ENCODE measurements at places on chromosomes 5 and 9.

DNA sequence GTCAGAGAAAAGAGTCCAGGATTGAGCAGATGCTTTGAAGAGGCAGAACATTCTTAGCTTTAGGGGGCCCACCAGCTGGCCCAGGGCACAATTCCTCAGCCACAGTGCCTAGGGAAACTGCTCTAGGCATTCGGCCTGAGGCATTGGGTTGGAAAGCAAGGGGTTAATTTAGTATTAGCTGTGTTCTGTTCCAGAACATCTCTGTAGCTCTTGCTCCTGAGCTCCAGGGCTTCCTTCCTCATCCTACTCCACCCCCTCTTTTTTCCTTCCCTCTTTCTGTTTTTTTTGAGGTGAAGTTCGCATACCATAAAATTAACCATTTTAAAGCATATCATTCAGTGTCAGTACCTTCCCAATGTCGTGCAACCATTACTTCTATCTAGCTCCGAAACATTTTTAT is 74.5 kb upstream of the PANK3 start:
- no peak for DNase-seq

DNA sequence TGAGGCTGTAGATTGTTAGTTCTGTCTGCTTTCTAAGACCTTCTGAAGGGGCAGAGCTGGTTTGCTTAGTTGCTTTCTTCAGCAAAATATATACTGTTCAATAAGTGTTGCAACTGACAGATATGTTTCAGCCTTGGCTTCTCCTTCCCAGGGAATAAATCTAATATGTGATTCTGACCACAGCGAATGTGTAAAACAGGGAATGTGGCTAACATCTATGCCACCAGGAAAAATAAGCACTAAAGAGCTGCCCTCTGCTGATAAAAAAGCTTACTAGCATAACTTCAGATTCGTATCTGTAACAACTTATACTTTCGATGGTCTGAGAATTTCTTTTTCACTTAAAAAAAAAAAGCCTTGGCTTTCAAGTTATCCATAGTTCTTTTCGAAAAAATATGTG is 13.0 kb upstream of the OSMR start:
- DNase-seq = no peak

GRCh38 chr5:87751824-87752223 is 339.1 kb upstream of the CCNH start:
- no peak for DNase-seq

- no peak for DNase-seq
These were observed 40.8 kb upstream of the KCNV2 start for GRCh38 chr9:2676466-2676865.

DNA sequence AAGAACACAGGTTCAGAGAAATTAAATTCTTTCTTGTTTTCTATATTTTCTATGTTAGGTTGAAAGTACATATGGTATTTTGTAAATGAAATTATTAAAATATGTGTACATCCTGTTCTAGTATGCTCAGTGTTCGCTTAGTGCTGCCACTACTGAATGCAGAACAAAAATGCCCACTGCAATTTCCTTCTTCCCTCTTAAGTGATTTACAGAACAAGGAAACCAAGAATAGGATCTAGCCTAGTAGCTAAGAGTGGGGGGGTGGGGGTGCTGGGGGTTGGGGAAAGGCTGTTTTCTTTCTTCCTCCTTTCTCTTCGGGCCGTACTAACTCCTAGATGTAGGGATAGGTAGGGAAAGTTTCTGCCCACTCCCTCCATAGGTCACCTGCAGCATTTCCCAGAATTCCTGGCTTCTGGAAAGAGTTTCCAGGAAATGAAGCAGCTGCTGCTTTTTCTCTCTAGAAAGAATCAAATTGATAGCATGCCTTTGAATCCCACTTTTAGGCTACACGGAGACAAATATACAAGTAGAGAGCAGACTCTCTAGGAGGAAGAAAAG is 15.7 kb downstream of the SPATA9 start:
- no peak for DNase-seq

DNA sequence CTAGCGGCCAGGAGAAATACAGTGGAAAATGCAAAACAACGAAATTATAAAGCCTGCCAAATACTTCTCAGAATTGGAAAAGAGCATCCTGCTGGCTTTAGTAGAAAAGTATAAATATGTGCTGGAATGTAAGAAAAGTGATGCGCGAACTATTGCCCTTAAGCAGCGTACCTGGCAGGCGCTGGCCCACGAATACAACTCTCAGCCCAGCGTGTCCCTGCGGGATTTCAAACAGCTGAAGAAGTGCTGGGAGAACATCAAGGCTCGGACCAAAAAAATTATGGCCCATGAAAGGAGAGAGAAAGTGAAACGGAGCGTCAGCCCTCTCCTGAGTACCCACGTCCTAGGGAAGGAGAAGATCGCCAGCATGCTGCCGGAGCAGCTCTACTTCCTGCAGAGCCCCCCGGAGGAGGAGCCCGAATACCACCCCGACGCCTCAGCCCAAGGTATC is 15.0 kb downstream of the MSANTD3 start:
- DNase-seq = no peak

DNA sequence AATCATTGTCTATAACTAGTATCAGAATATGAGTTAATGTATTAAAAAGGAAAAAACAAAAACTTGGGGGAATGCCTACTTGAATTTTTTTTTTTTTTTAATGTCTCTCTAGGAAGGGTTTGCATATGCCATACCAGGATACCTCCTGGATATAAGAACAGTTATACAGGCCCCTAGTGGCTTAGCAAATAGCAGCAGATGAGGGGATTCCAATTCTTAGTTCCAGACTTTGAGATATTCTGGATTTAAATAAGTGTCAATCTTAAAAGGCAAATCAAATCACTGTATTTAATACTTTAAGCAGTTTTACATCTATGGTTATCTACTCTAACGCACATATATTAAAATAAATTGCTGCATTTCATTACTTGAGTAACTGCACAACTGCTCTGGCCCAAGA is 1055.5 kb upstream of the DMAC1 start:
- peak; percentile 6 for DNase-seq

DNA sequence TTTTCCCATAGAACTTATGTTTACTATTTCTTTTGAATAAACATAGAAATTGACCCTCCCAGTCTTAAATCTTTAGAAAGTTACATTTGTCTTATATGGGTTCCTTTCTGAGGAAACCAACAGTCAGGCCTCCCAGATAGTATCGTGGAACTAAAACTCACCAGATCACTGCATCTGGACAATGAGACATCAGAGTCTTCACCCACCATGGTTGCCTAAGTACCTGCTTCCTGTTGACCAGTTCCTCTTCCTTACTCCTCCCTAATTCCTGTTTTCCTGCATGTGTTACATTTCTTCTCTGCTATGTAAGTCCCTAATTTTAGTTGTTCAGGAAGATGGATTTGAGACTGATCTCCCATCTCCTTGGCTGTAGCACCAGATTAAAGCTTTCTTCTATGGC is 462.2 kb downstream of the DIRAS2 start:
- DNase-seq = no peak

DNA sequence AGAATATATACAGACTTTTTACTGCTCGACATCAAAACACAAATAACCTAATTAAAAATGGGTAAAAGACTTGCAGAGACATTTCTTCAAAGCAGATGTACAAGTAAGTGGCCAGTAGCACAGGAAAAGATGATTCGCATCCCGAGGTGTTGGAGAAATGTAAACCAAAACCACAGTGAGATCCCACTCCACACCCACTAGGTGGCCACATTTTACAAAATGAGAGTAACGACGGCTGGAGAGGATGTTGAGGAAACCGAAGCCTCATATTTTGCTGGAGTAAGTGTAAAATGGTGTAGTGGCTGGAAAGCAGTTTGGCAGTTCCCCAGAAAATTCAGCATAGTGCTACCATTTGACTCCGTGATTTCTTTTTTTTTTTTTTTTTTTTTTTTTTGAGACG is 21.3 kb upstream of the GBGT1 start:
- DNase-seq = peak; percentile 57

- no peak for DNase-seq
These were observed 55.1 kb downstream of the PRDM6 start for GRCh38 chr5:123144096-123144495.

DNA sequence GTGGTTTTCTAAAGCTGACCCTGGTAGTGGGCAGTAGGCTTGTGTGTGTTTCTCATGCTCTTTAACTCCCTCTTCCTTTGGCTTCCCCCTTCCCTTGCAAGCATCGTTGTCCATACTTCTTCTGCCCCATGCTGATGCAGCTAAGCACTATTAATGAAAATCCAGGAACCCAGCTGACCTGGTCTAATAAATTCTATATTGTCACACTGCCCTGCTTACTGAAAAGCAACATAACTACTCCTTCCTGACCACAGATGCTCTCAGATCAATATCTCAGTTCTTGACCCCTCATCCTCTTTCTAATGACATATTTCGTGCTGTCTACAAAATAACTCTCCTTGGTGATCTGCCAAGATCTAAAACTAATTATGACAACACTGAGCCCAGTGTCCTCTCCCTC is 405.5 kb downstream of the EFNA5 start:
- no peak for DNase-seq

GRCh38 chr5:112711436-112711835 is 26.2 kb upstream of the APC start:
- no peak for DNase-seq

- DNase-seq = no peak
These were observed 25.1 kb upstream of the MED10 start for GRCh38 chr5:6403416-6403815.

GRCh38 chr5:66273121-66273520 is 129.0 kb downstream of the SREK1 start:
- no peak for DNase-seq

DNA sequence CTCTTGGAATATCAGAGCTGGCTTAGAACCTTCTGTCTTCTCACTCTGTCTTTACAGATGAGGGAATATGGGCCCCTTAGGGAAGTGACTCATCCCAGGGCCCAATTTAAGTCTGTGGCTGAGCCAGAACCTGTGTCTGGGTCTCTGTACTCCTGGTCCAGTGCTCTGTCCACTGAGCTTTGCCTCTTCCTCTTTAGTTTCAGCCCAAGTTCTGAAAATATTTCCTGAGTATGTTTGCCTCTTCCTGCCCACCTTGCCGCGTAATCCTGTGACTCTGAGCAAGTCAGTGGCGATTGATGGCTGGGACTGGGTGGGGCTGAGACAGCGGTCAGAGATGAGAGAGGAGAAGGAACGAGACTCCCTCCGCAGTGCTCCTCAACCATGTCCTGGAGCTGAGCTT is 7.8 kb downstream of the IER5L start:
- DNase-seq = no peak

- DNase-seq = no peak
These were observed 130.1 kb upstream of the EPB41L4A start for GRCh38 chr5:112549127-112549526.

GRCh38 chr5:78791501-78792100 is 143.0 kb upstream of the LHFPL2 start:
- DNase-seq = no peak

DNA sequence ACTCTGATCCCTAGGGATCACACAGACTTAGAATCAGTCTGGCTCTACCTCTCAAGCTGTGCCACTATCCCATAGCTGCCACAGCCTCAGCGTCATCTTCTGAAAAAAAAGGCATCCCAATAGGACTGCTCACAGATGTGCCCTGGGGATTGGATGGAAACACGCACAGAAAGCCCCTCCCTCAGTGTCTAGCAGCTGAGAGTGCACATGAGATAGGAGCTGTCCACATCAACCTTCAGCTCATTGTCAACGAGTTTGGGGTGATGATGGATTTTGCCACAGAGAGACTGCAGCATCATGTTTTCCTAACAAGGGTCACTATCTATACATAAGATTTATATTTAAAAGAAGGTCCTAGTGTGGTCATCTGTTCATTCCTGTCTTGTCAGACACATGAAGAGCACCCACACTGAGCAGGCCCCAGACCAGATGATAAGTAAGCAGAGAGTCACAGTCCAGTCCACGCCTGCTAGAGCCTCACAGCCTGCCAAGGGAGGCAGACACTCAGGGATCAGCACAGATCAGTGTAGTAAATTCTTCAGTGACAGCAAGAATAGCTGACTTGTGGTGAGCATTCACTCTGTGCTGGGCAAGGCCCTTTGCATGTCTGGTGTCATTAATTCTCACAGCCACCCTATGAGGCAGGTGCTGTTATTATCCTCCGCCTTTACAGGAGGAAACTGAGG is 25.8 kb downstream of the AFAP1L1 start:
- DNase-seq = no peak

- no peak for DNase-seq
These were observed 136.7 kb downstream of the MAN2A1 start for GRCh38 chr5:109826426-109826825.

DNA sequence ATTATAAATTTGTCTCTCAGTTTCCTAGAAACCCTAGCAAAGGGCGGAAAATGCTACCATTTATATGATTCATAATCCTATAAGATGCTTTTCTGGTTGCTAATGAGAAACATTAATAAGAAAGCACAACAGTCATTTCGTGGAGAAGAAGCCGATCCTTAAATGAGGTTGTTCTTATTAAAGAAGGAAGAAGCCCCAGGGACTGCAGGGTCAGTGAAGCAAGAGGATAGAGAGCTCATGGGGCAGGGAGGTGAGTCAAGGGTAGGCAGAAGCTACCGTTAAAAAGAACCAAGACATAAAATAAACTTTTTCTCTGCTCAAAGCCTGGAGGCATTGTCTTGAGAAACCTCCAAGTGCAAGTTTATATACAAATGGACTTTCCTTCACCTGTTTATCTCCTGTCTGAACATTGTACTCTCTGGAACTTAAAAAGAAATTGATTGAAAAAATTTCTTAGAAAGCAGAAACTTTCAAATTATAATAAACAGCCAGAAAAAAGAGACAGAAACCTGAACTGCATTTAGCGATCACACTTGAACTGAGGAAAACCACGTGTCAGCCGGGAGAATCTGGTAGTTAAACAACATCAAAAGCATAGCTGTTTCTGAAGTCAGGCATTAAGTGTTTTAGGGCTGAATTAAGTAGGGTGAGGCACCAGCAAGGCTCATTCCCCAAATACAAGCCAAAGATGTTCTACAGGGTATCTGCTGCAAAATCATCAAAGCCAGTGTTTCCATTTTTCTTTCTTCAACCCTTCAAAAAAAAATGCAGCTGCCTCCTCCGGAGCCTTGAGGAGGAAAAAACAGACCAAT is 21.9 kb downstream of the HTR4 start:
- DNase-seq = no peak

DNA sequence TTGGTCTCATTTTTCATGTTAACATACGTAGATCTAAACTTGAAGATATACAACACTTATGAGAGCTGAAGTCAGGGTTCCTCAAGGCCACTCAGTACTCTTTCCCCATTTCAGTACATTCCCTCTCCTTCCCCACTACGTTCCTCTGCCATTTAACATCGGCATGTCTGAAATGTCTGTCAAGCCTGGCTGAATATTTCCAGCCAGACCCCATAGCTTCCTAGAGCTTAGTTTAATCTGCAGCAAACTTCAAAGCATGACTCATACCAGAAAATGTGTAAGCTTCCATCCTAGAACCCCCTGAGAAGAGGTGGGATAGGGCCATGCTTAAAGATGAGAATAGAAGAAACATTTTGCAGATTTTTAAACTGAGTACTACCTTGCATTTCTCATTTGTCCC is 6.2 kb downstream of the GZMA start:
- DNase-seq = no peak

GRCh38 chr9:132181796-132182313 is 20.0 kb downstream of the NTNG2 start:
- no peak for DNase-seq

DNA sequence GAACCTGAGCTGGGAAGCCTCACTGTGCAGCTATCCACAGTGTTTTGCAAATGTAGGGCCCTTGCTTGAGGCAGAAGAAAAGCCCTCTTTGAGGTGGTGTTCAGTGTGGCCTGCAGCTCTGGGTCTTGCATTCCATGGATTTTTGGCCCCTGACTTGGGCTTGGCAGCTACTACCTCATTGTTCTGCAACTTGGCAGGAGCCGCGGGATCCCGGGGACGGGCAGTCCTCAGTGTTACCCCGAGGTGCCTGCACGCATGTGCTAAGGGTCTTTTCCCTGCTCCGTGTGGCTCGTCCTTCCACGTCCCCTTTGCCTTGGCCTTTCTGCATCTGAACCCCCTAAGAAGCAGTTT is 39.8 kb downstream of the NEK6 start:
- peak; percentile 95 for DNase-seq
